ENCODE measurements at places on chromosomes 6 and 20.

- DNase-seq: peak; percentile 90
Measured at GRCh38 chr20:62929051-62929538, 2.8 kb upstream of the DIDO1 start.

- DNase-seq: no peak
Measured at GRCh38 chr6:138182939-138183789, 21.4 kb downstream of the ARFGEF3 start.

- no peak for DNase-seq
Measured at GRCh38 chr20:56715309-56715708, 86.2 kb downstream of the TFAP2C start.

DNA sequence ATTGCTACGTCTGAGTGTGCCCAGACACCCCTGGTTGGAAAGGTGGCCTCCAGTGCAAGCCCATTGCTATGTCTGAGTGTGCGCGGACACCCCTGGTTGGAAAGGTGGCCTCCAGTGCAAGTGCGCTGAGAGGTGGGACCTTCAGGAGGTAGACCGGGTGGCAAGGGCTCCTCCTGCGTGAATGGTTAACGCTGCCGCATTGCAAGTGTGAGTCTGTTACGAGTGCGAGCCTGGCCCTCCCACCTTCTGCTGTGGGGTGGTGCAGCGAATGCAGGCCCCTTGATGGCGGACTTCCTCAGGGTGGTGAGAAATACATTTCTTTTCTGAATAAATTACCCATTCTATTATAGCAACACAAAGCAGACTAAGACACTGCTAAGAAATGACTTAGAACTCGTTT, 208.8 kb downstream of the DLL1 start:
- no peak for DNase-seq

- no peak for DNase-seq
Measured at GRCh38 chr20:52983726-52984450, 11.7 kb downstream of the TSHZ2 start.

GRCh38 chr6:167697316-167697715, 129.4 kb upstream of the AFDN start:
- DNase-seq: peak; percentile 60

DNA sequence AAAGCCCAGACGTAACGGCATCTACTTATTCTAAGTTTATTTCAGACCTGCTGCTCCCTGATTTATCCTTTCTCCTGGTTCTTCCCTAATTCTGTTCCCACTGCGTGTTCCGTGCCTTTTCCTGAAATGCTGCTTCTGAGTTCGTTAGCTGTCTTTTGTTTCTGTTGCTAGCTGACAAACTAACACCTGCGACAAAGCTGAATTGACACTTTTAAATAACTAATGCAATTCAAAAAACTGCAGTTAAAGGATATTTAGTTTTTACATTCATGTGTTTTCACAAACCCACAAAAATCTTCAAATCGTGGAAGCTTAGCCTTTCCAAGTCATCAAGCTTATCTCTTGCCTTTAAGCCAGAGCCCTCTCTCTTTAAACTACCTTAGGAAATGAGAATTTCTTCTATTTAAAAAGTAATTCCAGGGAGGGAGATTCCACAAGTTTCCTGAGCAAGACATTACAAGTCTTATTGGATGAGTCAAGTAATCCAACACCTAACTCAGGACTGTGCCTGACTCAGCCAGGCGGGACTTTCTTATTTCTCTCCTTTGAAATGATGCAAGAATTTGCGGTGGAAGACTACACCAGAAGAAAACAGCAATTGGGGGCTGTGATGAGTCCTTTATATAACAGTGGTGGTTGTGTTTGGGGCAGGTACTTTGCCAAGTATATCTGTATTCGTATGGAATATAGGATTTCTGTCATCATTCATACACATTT, 6.3 kb downstream of the ADTRP start:
- DNase-seq: peak; percentile 17

DNA sequence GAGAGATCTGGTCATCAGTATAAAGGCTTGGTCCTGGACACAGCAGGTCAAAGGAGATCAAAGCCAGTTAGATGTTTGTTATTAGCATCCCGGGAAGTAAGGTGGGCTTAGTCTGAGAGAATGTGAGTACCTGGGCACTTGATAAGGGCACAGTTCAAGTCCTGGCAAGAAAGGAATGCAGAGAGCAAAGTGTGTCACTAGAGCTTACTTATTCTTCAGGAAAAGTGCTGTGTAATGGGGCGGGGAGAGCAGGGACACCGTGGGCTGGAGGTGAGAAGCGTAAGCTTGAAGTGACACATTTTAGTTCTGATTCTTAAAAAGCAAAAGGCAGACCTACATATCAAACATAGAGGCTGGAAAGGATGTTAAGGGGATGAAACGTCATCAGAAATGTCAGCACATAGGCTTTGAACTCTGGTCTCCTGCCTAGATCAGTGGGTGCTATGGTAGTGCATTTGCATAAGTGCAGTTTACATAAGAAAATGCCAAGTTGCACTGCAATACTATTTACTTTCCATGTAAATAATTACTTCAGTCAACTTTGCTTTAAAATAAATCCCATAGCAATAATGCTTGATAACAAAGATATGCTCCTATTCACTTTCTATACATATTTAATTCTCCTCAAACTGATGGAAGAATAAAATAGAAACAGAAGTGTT, 2.6 kb downstream of the SAMD5 start:
- no peak for DNase-seq

GRCh38 chr6:71649915-71650314, 236.4 kb upstream of the RIMS1 start:
- DNase-seq: no peak

DNA sequence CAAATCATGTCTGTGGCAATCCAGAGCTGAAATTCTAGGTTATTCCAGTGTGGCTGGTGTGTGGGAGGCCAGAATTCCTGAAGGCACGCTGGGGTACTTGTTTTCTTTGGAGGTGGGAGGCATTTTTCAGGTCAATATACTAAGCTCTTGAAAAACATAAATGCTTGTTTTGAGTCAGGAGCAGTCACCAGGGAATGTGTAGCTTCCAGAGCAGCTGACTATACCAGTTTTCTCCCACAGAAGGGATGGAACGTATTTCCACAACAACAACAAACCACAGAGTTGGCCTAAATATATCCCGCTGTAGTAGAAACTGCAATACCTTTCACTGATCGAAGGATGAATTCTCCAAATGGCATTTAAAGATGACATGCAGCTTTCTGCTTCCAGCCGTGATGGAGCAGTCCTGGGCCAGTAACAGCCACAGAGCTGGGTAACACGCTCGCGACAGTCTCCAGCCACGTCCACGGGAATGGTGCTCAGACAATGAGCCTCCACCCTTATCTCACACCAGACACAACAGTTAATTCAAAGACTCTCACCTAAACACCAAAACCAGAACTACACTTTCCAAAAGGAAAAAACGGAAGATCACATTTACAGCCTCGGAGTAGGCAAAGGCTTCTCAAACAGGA, 23.2 kb downstream of the CHRNA4 start:
- DNase-seq: peak; percentile 6

- DNase-seq: no peak
Measured at GRCh38 chr6:161683400-161683799, 409.5 kb upstream of the AGPAT4 start.

- DNase-seq: no peak
Measured at GRCh38 chr6:31007694-31008093, 2.6 kb upstream of the MUC22 start.

- DNase-seq: no peak
Measured at GRCh38 chr20:50883856-50884255, 47.4 kb downstream of the ADNP start.

DNA sequence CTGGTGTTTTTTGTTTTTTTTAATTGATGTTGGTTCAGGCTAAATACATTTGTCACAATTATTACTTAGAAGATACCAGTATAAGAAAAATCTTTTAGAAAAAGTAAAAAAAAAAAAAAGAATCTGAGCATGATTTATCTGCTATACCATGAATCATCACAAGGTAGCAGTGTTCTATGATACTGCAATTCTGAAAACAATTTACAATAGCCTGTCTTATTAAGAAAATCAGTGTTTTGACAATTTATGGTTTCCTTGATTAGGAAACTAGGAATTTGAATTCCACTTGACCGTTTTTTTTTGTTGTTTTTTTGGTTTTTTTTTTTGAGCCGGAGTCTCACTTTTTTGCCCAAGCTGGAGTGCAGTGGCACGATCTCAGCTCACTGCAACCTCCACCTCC, 9.3 kb upstream of the MAK start:
- DNase-seq: no peak

GRCh38 chr20:25165128-25165527, 30.4 kb upstream of the ENTPD6 start:
- DNase-seq: no peak

DNA sequence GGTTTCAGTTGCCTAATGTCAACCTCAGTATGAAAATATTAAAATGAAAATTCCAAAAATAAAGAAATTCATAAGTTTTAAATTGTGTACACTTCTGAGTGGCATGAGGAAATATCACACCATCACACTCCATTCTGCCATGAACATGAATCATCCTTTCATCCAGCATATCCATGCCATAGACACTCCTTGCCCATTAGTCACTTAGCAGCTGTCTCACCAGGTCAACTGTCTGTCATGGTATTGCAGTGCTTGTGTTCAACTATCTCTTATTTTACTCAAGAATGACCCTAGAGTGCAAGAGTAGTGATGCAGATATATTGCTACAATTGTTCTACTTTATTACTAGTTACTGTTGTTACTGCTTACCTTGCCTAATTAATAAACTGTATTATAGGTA, 712.4 kb downstream of the EPHA7 start:
- DNase-seq: no peak

GRCh38 chr6:149246691-149247384, 70.7 kb upstream of the TAB2 start:
- no peak for DNase-seq

- DNase-seq: no peak
Measured at GRCh38 chr6:144816936-144817335, 531.8 kb downstream of the UTRN start.

- DNase-seq: no peak
Measured at GRCh38 chr6:110425816-110426215, 10.4 kb upstream of the DDO start.

GRCh38 chr6:8659404-8660189, 224.3 kb upstream of the SLC35B3 start:
- no peak for DNase-seq

DNA sequence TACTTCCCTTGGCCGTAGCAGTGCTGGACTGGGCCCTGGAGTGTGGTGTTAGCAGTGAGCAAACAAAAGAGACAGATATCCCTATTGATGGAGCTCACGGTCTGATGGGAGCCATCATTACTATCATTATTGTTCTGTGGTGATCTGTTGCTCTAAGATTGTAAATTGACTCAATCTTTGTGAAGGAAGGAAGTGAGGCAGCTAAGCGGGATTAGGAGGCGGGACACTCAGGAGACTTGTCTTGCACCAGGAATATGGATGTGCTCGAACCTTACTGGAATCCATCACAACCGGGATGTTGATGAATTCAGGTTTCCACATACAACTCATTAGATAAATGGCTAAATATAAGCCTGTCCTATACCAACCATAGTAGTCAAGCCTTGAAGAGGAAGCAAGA, 25.5 kb upstream of the FAM50B start:
- DNase-seq: no peak

GRCh38 chr6:1110941-1111349, 201.0 kb upstream of the FOXQ1 start:
- DNase-seq: no peak

DNA sequence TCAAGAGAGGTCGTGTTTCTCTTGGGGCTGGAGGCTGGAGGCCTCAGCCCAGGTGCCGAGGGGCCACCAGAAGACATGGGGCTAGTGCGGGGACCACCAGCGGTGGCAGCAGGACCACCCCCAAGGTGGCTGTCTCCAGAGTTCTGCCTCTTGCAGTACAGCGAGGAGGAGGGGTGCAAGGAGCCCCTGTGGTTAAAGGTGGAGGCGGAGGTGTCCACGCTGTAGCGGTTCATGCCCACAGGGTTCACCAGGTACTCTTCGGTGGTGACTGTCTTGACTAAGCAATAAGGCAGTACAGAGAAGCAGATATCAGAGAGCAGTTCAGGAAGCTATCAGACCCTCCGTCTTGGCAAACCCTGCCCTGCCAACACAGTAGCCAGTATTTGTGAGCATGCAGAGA, 103.4 kb downstream of the SCML4 start:
- no peak for DNase-seq

DNA sequence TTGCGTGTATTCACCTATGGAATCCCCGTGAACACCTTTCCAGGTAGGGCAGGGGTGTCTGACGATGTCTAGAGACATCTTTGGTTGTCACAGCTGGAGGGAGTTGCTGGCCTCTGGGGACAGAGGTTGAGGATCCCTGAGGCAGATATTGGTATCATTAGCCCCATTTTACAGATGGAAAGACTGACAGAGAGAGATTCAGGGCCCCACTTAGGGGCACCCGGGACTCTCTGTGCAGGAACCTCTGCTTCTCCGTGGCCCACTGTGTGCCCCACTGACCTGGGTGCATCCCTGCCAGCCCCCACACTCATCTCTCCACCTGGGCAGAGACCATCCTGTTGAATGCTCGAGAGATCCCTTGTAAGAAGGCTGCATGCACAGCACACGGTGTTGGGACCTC, 111.2 kb downstream of the EDN3 start:
- DNase-seq: no peak

DNA sequence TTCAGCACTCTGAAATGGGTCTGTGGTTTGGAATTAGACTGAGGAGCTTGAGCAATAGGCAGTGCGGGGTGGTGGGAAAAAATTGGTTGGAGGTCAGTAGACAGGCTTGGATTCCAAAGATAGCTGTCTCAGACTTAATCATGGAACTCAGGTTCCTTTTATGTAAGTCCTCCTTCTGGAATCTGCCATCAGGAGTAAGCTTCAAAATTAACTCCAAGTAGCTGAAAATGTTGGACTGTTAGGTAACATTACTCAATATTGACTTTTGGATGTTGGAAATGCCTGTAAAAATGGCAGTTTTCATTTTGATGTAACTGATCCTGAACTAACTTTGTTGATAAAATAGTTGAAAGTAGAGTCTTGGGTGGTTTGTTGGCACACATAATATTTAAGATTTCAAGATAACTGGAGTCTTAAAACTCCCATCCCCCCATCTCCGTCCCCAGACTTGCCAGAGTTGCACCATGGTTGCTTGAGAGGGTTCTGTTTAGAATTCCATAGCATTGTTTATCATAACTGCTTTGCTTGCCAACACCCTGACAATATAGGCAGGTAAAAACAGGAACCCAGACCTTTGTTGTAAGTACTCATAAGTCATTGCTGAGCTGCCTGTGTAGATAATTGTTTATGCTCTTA, 83.0 kb downstream of the PHF20 start:
- no peak for DNase-seq

DNA sequence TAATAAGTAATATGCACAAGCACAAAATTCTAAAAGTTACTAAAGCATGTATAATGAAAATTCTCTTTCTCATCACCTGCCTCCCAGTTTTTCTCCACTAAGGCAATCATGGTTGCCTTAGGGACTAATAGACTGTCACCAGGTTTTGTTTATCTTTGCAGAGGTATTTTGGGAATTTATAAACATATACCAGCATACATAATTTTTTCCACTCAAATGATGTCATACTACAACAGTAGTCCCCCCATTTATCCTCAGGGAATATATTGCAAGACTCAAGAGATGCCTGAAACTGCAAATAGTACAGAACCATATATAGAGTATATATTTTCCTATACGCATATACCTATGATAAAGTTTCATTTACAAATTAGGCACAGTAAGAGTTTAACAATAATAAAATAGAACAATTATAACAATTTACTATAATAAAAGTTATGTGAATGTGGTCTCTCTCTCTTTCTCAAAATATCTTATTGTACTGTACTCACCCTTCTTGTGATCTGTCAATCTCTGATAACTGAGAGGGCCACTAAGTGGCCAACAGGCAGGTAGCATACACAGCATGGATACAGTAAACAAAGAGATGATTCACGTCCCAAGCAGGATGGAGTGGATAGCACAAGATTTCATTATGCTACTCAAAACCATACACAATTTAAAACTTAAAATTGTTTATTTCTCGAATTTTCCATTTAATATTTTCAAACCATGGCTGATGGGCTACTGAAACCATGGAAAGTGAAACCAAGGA, 19.7 kb downstream of the RBL1 start:
- DNase-seq: no peak
